ENCODE measurements at places on chromosomes 1 and 21.

- no peak for DNase-seq
- H3K27me3 ChIP-seq, result no peaks in the 10 kb centered on the region
- no peak overlapping the region for H3K27ac ChIP-seq
- H3K4me3 ChIP-seq, result no peak overlapping the region
- no peaks in the 10 kb centered on the region for H3K36me3 ChIP-seq
Measured at GRCh38 chr1:245544236-245544635, 389.5 kb downstream of the KIF26B start.

DNA sequence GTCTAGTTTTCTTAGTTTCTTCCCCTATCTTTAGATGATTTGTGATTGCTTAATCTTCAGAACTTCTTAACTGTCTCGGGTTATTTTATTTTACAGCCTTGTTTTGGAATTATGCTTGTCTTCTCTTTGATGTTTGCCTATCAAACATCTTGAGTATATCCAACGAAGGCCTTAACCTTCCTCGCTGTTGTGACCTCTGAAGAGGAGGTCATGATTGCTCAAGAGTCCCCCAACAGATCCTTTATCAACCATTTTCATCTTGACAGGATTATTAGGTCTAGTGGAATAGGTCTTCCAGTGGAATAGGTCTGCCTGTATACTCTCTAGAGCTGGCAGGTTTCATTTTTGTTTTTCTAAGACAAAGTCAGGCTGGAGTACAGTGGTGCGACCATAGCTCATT is 45.7 kb downstream of the UBE4B start:
- peaks cover 13% of the 10 kb centered on the region for H3K4me1 ChIP-seq
- H3K27ac ChIP-seq, result no peak overlapping the region
- no peak overlapping the region for H3K4me3 ChIP-seq

GRCh38 chr21:24658026-24658425 is 949.3 kb downstream of the MRPL39 start:
- no peaks in the 10 kb centered on the region for H3K4me1 ChIP-seq
- DNase-seq, result no peak
- H3K27me3 ChIP-seq, result no peaks in the 10 kb centered on the region
- no peak overlapping the region for H3K4me3 ChIP-seq
- H3K27ac ChIP-seq, result no peak overlapping the region

GRCh38 chr1:29875557-29876028 is 639.3 kb downstream of the PTPRU start:
- H3K36me3 ChIP-seq, result no peaks in the 10 kb centered on the region
- H3K4me3 ChIP-seq, result no peak overlapping the region
- DNase-seq, result no peak
- H3K27me3 ChIP-seq, result no peaks in the 10 kb centered on the region
- H3K4me1 ChIP-seq, result no peaks in the 10 kb centered on the region

All from fibroblast of lung (primary cell).